Fibroblast of skin of right biceps (primary cell): ENCODE measurements at places on chromosomes 16 and 17.

DNA sequence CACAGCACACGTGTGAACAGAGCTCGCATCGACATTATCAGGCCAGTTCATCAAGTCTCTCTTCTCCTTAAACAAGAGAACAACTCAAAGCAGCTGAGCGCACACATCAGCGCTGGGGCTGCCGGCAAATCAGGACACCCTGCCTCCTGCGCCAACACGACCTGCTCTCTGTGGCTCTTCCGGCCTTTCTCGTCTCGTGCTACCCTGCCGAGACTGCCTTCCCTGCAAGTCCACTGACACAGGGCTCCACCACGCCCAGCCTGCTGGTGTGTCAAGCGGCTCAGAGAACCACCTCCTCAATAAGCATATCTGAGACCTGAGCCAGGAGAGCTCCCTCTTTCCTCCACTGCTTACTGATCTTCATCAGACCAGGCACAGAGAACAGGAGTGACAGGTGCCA, 96.9 kb downstream of the ZNF778 start:
- no peak for DNase-seq

GRCh38 chr16:11632455-11632939, 35.8 kb upstream of the SNN start:
- DNase-seq = peak; percentile 65

GRCh38 chr17:63463771-63464170, 13.1 kb upstream of the ACE start:
- no peak for DNase-seq

DNA sequence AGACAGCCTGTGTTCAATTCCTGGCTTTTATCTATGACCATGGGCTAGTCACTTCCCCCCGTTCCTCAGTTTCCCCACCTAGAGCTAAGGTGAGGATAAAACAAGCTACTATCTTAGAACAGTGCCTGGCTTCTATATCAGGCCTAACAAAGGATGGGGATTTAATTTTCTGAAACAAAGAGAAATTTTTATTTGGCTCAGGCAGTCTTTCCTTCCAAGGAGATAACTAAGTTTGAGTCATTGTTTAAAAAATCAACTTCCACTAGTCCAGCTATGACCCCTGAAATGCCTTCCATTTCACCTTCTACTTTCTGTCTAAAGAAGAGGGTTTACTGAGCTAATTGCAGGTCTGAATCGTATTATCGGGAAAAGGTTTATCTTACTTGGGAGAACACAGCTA, 99.0 kb downstream of the CMIP start:
- DNase-seq = no peak

DNA sequence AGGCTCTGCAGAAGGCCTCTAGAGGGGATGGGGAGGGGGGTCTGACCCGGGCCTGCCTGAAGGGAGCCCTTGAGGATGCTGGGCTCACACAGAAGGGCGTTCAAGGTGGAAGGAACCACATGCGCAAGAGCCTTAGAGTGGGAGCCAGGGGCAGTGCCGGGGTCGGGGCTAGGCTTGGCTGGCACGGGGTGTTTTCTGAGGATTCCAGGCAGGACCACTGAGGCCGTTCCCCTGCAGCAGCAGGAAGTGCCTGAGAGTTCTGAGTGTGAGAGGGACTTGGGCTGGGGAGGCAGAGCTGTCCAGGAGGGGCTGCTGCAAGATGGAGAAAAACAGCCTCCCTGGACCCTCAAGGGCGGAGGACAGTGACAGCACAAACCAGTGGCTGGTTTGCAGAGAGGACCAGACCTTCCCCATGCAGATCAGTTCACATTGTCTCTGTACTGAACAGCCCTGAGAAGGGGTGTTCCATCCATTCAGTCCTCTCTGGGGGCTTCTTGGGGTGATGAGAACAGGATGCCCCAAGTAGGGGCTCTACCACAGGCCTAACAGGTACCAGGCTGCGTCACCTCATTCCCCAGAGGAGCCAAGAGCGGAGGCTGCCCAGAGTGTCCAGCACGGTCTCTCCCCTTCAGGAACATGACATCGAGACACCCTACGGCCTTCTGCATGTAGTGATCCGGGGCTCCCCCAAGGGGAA, 3.4 kb downstream of the NDRG4 start:
- DNase-seq = no peak

GRCh38 chr16:23174622-23175021, 7.9 kb upstream of the SCNN1G start:
- peak; percentile 5 for DNase-seq

GRCh38 chr16:55398762-55399161, 74.8 kb downstream of the IRX6 start:
- no peak for DNase-seq

DNA sequence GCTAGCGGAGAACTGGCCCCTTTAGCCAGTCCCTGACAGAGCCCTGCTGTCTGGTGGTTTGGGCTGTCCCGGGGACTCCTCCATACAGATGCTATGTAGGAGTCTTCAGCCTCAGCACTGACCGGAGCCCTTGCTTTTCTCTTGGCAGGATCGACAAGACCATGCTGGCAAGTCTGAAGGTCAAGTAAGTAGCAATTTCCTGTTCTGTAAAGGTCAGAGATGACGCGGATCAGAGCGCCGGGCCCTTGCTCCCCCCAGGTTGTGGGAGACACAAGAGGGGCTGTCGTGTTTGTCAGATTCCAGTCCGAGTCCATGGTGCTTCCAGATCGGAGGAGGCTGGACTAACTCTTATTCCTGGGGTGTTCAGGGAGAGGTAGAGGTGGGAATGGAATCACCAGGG, 4.1 kb downstream of the RAP1GAP2 start:
- no peak for DNase-seq

DNA sequence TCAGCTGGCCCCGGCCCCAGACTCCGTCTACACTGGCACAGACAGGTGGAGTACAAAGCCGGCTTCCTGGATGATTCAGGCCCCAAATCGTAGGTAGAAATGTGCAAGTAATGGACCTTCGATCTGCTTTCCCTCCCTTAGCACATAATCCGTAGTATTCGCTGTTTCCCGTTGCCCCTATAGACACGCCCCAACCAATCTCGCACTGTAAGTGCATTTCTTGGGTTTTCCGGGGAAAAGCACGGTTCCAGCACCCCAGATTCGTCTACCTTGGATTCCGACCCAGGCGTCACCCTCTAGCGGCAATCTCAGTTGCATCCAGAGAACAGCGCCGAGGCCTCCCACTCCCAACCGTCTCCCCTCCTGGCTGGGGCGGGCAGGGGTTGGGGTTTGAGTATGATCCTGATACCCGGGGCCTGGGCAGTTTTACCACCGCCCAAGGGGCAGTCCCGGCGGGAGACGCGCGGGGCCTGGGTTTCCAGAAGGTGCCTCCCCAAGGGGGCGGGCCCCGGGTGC, 12.1 kb upstream of the FOXF1 start:
- DNase-seq = no peak

- DNase-seq = no peak
Measured at GRCh38 chr17:8747742-8748141, 3.1 kb upstream of the CCDC42 start.

DNA sequence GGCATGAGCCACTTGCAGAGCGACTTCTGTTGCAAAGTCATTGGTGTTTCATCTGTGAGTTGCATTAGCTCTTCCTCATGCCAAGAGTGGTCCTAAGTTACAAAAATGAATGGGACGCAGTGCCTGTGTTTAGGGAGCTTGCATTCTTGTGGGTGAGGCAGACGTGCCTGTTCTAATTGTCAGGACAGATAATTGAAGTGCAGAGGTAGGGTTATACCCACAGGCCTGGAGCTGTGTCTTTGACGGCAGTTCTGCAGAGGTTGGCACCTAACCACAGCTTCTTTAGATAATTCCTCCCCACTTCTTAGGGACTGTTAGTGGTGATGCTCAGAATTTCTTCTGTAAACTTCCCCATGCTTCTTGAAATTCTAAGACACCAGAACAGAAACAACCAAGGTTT, 307.1 kb downstream of the SNX29 start:
- no peak for DNase-seq

GRCh38 chr16:79190542-79190941, 410.0 kb downstream of the MAF start:
- no peak for DNase-seq

- DNase-seq = no peak
Measured at GRCh38 chr17:1961189-1961588, 63.9 kb downstream of the RTN4RL1 start.

GRCh38 chr17:80725517-80725916, 180.9 kb downstream of the RPTOR start:
- DNase-seq = peak; percentile 25

GRCh38 chr16:2663553-2664546, 18.5 kb upstream of the KCTD5 start:
- DNase-seq = peak; percentile 83

GRCh38 chr17:74742153-74742515, 5.1 kb downstream of the RAB37 start:
- DNase-seq = no peak

GRCh38 chr17:61002316-61002736, 324.7 kb downstream of the BCAS3 start:
- peak; percentile 52 for DNase-seq

GRCh38 chr16:4515611-4516233, 22.9 kb downstream of the CDIP1 start:
- no peak for DNase-seq

DNA sequence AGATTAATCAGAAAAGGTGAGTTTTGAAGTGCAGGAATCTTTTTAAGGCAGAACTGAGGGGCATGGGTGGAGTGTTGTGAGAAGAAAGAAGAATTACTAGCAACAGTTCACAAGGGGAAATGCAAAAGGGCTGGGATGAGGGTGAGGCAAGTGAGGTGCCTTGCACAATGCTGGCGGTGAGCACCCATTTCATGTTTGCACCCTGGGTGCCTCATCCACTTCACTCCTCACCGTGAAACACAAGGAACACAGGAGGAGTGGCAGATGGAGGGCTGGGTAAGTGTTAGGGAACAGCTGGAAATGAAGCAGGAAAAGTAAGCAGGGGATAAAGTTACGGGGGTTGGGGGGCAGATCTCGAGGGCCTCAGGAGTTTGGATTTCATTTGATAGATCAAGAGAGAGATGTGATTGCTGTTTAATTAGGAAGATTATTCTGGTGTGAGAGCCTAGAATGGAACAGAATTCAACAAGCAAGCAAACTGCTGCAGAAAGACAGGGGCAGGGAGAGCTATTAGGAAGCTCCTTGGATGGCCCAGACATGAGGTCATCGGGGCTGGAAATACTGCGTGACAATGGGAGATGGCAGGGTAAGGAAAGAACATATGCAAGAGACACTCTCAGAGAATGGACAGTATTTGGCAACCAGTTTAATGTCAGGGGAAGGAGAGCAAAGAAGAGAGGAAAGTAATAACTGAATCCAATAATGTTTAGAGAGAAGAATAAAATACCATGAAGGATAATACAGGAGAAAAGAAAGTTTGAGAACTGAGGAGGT, 8.3 kb upstream of the HEATR6 start:
- peak; percentile 76 for DNase-seq
